GM13977 (cell line): ENCODE measurements at places on chromosomes 1 and 21.

DNA sequence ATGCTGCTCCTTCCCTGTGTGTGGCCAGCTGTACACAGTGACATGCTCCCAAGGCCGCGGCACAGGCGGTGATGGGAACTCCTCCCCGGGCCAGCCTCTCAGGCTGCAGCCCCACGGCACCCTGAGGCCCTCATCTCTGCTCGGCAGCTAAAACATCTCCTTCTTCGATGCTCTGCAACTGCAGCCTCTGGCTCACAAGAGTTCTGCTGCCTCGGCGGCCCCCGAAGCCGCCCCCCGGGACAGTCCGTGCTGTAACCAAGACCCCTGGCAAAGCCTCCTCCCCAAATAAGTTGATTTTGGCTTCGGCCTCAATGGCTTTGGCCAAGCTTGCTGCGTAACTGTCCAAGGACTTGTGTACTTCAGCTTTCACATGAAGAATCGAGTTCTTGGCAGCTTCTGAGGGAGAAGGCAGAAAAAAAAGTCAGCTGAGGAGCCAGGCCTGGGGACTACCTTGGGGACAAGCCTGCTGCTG lies 51.3 kb downstream of the GPR161 start:
- no peak for DNase-seq

GRCh38 chr1:31672986-31673385 lies 28.3 kb upstream of the PEF1 start:
- DNase-seq: no peak

DNA sequence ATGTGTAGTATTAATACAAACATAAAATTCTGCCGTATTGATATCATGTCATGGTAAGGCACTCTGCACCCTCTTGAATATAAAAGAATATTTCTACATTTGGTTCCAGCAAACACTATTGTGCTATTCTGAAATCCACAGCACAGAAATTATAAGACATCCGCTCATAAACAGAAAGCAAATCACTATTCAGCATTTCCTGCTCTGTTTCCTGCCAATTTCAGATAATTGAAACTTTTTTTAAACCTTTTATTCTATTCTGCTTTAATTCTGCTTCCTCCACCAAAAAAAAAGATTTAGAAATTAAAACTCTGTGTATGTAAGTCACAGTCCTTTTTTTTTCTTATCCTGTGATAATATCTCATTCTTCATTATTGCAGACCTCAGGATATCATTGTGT lies 39.6 kb upstream of the PLEKHO1 start:
- DNase-seq: no peak

DNA sequence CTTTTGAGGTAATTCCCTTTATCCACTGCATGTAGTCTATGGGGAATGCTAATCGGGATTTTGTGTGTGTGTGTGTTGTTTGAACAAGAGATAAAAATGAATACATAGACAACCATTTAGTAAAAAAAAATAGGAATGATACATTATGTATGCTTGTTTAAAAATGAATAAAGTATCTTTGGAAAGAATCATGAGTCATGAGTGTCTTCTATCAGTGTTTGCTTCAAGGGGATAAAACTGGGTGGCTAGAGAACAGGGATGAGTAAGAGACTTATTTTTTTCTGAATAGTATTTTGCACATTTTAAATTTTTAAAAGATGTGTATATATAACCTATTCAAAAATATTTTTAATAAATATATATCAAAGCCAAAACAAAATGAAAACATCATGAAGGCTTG lies 839.4 kb upstream of the ADGRL4 start:
- no peak for DNase-seq

- DNase-seq: no peak
Observed at GRCh38 chr21:18803624-18804023, 400.0 kb upstream of the TMPRSS15 start.

DNA sequence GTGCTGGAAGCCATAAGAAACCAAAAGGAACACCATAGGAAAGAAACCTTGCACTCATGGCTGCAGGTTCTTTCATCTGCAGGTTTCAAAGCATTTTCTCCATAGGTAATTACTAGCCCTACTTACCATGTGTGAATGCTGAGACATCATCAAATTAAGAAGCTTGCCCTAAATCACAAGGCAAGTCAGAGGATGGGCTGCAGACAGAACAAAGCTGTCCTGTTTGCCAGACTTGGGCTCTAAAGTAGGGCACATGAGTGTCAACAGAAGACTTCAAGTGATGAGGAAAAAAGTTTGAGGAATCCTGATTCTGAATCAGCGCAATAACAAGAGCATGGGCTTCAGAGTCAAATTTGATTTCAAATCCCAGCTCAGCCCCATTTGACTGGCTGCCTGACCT lies 5.8 kb upstream of the EPS15 start:
- DNase-seq: no peak

- DNase-seq: no peak
Observed at GRCh38 chr21:38297871-38298270, 41.1 kb downstream of the KCNJ15 start.

DNA sequence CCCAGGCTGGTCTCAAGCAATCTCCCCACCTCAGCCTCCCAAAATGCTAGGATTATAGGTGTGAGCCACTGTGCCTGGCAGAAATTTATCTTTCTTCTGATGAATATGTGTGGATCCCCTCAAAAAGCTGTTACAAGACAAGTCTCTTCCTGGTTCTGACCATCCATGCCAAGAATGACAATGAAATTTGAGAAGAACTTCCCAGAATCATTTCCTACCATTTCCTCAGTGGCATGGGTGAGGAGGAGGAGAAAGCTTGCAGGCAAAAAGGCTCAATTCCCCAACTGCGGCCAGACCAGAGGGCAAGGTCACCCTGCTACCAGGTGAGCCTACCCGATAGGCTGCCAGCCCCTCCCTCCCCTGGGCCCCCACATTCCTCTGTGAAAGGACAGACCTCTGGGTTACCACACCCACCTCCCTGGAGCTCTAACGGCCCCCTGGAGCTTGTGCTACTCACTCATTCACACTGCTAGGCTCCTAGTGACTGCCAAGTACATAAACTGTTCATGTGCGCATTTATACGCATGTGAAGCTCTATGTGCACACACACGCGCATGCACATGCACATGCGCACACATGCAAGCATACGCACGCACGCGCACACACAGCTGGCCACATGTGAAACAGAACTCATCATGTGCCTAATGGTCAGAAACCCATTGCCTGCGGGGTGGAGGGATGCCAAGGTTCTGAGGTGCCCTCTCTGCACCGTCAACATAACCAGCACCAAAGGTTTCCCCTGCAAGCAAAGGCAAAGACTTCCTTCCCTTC lies 17.0 kb downstream of the MRAP start:
- no peak for DNase-seq

GRCh38 chr1:244151537-244151936 lies 100.5 kb downstream of the ZBTB18 start:
- no peak for DNase-seq
